Activated CD4-positive, alpha-beta T cell treated with anti-CD3 and anti-CD28 coated beads, Interleukin-2, amount 10 ng/mL, durations not matched to agents 7 days and 5 days (primary cell): ENCODE measurements at places on chromosomes 3 and 15. TPM values are rescaled to one million over a fixed set of nuclear protein-coding genes. Genes with fewer than 3 reads are reported as not detected.

MAP1A gene
- 9.8 TPM for total RNA-seq

MAGEL2 gene
- total RNA-seq = not detected

ASB14 gene
- total RNA-seq = not detected

MELTF gene
- total RNA-seq = 4.8 TPM

KBTBD8 gene
- total RNA-seq = 8.3 TPM

ITPKA gene
- total RNA-seq = not detected

ROPN1 gene
- not detected for total RNA-seq

GRCh38 chr15:67396114-67396513 is 124.8 kb upstream of the C15orf61 start:
- no peak for DNase-seq
- no peaks in the 10 kb centered on the region for H3K4me1 ChIP-seq
- H3K4me3 ChIP-seq = no peak overlapping the region
- H3K36me3 ChIP-seq = no peaks in the 10 kb centered on the region
- no peak overlapping the region for H3K27ac ChIP-seq

DNA sequence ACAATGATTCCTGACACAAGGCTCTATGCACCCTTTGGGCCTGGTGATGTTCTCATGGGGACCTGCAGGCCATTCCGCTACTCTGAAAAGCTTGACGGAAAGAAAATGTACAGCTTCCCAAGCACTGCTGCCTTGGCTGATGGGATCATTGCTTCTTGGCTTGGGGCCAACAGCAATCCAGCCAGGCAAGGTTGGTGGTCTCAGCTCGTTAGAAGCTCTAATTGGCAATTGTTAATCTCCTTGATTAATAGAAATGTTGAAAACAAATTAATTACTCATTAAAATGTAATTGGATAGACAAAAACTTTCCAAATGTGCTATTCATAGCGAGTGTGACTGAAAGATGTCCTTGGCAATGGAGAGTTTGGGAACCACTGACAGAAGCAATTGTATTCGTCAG is 16.3 kb upstream of the MYZAP start:
- H3K27me3 ChIP-seq = peaks cover 16% of the 10 kb centered on the region
- no peak overlapping the region for H3K27ac ChIP-seq
- H3K4me1 ChIP-seq = no peaks in the 10 kb centered on the region
- DNase-seq = no peak
- H3K4me3 ChIP-seq = no peak overlapping the region

DNA sequence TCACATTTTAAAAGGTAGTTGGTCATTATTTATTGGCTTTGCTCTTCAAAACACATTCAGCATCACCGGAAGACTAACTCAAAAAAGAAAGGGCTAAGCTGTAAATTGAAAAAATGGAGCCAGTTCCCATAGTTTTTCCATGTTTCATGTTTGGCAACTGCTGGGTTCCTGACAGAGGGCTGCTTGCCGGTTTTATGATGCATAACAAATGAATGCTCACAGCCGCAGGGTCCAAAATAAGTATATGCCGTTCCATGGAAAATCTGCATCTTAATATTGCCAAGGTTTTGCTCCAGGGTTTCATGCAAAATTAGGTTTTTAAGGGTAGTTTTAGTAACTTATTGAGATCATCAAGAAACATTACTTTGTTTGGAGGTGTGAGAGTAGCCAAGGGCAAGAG is 15.8 kb downstream of the SLC12A1 start:
- no peak overlapping the region for H3K27ac ChIP-seq
- no peak overlapping the region for H3K4me3 ChIP-seq
- no peak for DNase-seq
- no peaks in the 10 kb centered on the region for H3K4me1 ChIP-seq
- no peaks in the 10 kb centered on the region for H3K36me3 ChIP-seq

GRCh38 chr3:50256978-50257890 is 11.7 kb upstream of the SEMA3B start:
- peaks cover 9% of the 10 kb centered on the region for H3K4me1 ChIP-seq
- DNase-seq = peak; percentile 51
- peaks cover 42% of the 10 kb centered on the region for H3K36me3 ChIP-seq

GRCh38 chr3:38582316-38582715 is 67.2 kb downstream of the SCN5A start:
- H3K36me3 ChIP-seq = no peaks in the 10 kb centered on the region
- no peak for DNase-seq
- H3K4me3 ChIP-seq = no peak overlapping the region
- no peak overlapping the region for H3K27ac ChIP-seq

- H3K4me3 ChIP-seq = no peak overlapping the region
- no peaks in the 10 kb centered on the region for H3K36me3 ChIP-seq
- no peaks in the 10 kb centered on the region for H3K4me1 ChIP-seq
- no peak overlapping the region for H3K27ac ChIP-seq
- DNase-seq = no peak
These were observed 290.6 kb downstream of the SATB1 start for GRCh38 chr3:18134386-18135059.

DNA sequence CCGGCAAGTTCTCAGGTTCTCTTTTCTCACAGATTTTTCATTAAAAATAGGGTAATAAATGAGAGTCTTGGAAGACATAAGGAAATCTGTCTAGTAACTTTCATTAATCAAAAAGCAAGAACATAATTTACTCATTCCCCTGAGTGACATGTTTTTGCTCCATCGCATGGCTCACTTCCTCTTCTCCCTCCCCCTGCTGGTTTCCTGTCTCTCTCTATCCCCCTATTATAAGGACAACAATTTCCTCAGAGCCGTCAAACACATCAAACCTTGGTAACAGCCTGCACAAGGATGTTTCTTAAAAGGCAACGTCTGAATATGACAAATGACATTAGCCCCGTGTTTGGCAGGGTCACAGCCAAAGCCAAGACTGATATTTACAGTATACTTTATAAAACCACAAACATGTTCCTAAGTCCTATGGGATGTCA is 1149.6 kb downstream of the IGSF11 start:
- H3K36me3 ChIP-seq = no peaks in the 10 kb centered on the region
- no peaks in the 10 kb centered on the region for H3K4me1 ChIP-seq
- H3K27ac ChIP-seq = no peak overlapping the region
- no peaks in the 10 kb centered on the region for H3K27me3 ChIP-seq
- no peak for DNase-seq

- H3K27ac ChIP-seq = peak overlapping the region; percentile 94
- H3K27me3 ChIP-seq = no peaks in the 10 kb centered on the region
- peak; percentile 72 for DNase-seq
- H3K36me3 ChIP-seq = peaks cover 31% of the 10 kb centered on the region
- H3K4me3 ChIP-seq = peak overlapping the region; percentile 80
- peaks cover 58% of the 10 kb centered on the region for H3K4me1 ChIP-seq
These were observed 33.7 kb upstream of the CD47 start for GRCh38 chr3:108124337-108125152.

GRCh38 chr3:134360046-134360445 is 14.2 kb downstream of the AMOTL2 start:
- no peak overlapping the region for H3K4me3 ChIP-seq
- peaks cover 16% of the 10 kb centered on the region for H3K4me1 ChIP-seq
- H3K27ac ChIP-seq = no peak overlapping the region
- peaks cover 17% of the 10 kb centered on the region for H3K27me3 ChIP-seq

- peaks cover 3% of the 10 kb centered on the region for H3K4me1 ChIP-seq
- no peak overlapping the region for H3K4me3 ChIP-seq
- H3K27ac ChIP-seq = no peak overlapping the region
- H3K27me3 ChIP-seq = peaks cover 4% of the 10 kb centered on the region
- H3K36me3 ChIP-seq = no peaks in the 10 kb centered on the region
These were observed 22.4 kb downstream of the GJD2 start for GRCh38 chr15:34732430-34732829.
